ENCODE measurements at places on chromosomes 12 and 14.

DNA sequence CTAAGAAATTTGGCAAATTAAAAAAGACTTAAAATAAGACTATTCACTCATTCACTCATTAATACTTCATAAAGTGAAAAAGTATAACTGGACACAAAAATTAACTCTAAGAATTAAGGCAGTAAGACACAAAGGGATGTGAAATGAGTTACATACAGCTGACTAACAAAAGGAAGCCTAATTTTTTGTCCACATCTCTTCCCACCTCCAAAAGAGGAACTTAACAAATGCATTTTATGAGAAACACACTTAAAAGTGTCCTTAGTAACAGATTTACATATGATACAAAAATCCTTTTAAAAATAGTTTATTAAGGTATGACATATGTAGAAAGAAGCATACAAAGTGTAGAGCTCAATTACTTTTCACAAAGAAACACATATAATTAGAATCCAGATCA lies 88.9 kb downstream of the NUMB start:
- no peak for DNase-seq

DNA sequence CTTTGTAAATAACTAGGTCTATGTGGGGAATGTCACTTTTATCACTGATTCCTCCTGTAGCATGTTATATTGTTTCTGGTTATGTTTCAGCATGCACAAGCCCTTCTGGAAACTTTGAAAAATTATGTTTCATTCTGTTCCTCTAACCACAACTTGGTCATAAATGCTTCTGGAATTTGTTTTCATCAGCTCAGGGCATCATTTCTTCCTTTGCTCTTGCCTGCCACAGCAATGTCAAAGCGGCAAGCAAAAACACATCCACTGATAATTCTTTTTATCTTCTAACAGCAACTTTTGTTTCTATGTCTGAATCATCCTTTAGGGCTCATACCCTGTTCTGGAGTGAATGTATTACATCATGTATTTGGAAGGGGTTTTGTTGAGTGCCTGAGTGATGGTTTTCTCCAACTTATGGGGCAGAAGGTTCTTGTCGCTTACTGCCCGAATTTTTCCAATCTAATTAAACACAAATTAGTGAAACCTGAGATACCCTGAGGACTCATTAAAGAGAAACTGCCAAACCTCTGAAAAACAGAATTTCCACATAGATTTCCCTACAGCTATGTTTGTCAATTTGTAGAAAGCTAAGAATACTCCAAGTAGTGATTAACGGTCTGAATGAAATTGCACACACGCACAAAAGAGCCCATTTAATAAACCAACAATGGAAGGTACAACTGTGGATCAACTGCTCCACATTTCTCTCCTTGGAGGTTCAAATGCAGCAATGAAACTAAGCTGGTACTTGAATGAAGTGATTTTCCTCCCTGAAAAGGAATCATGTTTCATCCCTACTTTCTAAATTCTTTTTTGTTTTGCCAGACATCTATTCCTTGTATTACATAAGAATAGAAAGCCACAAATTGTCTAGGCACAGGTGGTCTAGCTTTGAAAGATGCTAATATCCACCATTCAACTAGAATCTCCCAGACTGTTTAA lies 173.5 kb upstream of the KRR1 start:
- DNase-seq = no peak

DNA sequence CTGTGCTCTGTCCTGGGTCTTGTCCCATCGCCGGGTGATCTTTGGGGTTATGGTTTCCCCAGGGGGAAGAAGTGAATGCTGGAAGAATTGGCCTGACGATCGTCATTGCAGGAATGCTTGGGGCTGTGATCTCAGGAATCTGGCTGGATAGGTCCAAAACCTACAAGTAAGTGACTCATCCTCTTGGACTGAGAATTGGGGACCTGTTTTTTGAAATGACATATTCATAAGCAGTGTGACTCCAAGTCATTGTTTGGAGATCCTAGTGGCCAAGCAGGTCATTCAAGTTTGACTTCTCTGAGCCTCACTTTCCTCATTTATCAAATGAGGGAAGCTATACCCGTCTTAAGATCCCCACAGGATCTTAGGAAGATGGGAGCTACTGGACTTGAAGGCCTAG lies 25.8 kb downstream of the ERG28 start:
- DNase-seq = no peak

DNA sequence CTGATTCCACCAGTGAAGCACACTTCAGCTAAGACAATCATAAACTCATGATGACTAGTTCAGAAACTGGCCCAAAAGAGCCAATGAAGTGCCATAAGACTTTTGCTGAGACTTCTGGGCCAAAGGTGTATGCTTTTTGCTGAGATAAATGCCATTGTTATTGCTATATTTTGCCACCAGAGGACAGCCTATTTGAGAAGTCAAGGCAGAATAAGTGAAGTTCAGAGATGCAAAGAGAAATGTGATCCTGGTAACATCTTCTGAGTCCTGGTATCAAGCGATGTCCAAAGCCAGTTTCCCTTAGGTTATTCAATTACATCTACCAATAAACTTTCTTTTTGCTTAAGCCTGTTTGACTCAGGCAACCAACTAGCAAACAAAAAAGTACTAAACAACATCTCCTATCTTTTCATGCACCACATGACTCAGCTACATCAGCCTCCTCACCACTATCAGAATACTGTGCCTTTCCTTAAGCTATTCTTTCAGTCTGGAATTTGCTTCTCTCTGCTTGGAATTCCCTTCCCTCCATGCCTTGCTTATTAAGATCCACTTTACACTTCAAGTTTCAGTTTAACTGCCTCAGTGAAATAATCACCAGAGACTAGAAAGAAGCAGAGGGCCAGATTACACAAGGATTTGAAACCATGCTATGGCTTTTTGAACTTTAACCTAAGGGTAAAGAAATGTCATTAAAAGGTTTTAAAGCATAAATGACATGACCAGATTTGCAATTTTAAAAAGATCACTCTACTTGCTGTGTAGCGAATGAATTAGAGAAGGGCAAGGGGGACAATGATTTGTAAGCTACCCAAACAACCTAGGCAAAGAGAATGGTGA lies 14.0 kb downstream of the CRY1 start:
- DNase-seq = no peak

- DNase-seq = no peak
These were observed 75.3 kb upstream of the ZDHHC17 start for GRCh38 chr12:76688631-76689030.

GRCh38 chr14:73007835-73008234 lies 19.1 kb downstream of the ZFYVE1 start:
- no peak for DNase-seq

DNA sequence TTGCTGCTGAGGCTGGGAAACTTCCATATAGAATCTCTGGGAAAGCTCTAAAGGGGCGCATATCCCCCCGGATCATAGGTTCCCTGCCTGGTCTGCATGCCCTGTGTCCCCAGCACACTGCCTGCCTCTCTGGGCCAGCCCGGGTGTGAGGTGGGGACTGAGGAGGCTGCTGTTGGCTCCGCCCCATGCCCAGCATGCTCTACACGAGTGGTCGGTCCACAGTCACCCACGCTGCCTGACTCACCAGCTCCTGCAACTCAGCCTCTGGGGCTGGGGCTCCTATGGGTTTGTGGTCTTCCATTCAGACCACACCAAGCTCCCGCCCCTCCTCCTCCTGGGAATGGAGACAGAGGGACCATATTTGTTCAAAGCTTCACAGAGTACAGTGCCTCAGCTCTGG lies 88.5 kb upstream of the ANO2 start:
- DNase-seq = no peak

DNA sequence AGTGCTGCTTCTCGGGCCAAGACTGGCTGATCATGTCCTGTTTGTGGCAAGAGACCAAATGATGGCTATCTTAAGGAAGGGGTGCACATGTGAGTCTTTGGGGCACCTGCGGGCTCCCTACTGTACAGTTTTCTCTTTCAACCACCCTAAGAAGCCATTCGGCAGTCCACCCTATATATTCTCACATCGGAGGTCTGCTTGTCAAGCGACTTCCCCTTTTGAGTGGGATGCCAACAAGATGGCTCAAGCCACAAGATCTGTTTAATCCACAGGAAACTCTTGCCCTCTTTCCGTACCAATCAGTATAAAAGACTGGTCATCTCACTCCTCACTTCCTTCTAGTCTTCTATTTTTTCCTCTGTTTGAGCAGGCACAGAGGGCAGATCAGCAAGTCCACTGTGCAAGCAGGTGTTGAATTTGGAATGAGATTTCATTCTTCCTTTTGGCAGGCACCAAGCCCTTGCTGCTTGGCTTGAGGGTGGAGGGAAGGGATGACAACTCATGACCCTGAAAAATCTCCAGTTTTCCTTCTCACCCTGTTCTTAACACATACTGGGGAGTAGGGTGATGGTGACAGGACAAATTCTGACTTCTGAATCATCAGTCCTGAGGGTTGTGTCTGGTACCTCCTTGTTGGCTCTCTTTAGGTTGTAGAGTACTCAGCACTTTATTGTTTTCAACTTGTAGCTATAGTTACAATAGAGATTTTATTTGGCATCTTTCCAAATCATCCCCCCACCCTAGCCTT lies 17.6 kb downstream of the LACRT start:
- no peak for DNase-seq

DNA sequence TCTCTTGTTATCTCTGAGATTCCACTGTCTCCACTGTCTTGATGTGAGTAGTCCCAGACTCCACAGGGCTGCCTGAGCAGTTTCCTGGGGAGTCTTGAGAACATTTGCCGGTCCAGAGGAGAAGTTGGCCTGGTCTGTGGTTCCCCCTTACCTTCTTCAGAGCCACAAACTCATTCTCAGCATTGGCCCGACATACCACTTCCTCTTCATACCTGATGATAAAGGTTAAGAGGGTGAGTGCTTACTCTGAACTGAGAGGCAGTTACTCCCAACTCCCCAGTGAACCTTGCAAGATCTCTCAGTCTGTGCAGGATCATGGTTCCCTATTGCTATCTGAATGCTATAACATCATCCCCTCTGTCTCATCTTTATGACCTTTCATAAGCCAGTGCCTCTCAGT lies 2.6 kb downstream of the KRT84 start:
- DNase-seq = no peak
